Naive thymus-derived CD4-positive, alpha-beta T cell (primary cell): ENCODE measurements at places on chromosomes 6 and 20. TPM values are rescaled to one million over a fixed set of nuclear protein-coding genes. Genes with fewer than 3 reads are reported as not detected.

GRCh38 chr6:57074383-57074782, 15.6 kb upstream of the ZNF451 start:
- no peak overlapping the region for H3K4me3 ChIP-seq
- no peak for DNase-seq
- no peak overlapping the region for H3K27ac ChIP-seq
- no peaks in the 10 kb centered on the region for H3K27me3 ChIP-seq

- no peak for DNase-seq
- H3K27ac ChIP-seq, result no peak overlapping the region
- H3K27me3 ChIP-seq, result no peaks in the 10 kb centered on the region
- H3K36me3 ChIP-seq, result no peaks in the 10 kb centered on the region
These were observed 52.0 kb downstream of the HS3ST5 start for GRCh38 chr6:114290864-114291263.

DNA sequence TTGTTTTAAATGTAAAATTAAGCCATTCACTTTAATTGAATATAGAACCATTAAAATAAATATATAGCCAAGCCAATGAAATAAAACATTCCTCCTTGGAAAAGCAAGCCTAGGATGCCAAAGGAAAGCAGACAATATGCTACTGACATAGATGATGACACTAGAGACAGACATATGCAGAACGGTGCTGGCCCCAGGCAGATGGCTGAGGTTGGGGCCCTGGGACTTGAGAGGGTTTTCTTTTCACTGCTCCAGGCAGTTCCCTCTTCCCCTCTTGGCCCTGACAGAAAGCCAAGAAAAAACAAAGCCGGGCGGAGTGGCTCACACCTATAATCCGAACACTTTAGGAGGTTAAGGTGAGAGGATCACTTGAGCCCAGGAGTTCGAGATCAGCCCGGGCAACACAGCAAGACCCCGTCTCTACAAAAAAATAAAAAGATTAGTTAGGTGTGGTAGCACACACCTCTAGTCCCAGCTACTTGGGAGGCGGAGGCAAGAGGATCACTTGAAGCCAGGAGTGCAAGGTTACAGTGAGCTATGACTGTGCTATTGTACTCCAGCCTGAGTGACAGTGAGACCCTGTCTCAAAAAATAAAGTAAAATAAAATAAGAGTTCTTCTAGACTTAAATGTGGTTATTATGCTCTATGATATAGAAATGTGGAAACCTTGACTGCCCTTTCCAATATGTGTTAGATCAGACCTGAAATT, 31.2 kb downstream of the FASTKD5 start:
- H3K4me3 ChIP-seq, result no peak overlapping the region
- no peaks in the 10 kb centered on the region for H3K4me1 ChIP-seq
- no peaks in the 10 kb centered on the region for H3K27me3 ChIP-seq
- H3K27ac ChIP-seq, result no peak overlapping the region
- no peak for DNase-seq
- no peaks in the 10 kb centered on the region for H3K36me3 ChIP-seq

DNA sequence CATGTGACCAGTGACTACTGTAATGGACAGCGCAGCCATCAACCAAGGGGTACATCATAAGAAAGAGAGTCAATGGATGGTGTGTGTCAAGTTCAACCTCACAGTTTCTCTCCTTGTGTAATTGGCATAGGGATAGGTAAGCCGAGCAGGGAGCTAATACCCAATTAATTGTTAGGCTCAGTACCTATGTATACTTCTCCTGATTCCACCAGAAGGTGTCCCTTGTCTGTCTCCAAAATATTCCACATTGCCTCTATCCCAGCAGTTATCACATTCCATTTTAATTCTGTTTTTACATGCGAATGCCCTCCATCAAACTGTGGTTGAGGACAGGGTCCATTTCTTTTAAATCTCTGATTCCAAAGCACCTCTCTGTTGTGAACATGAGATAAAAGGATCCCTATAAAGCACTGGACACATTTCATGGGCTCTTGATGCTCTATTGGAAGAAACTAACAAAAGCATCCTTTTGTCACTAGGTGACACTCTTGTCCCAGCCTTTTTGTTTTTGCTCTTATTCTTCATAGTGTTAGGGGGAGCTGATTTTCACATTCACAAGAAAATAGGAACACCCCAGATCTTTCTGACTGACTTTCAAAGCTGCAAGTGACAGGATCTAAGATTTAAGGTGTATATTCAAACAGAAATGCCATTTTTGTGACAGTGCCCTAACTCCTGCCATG, 38.9 kb downstream of the FBXO9 start:
- H3K27ac ChIP-seq, result no peak overlapping the region
- H3K27me3 ChIP-seq, result no peaks in the 10 kb centered on the region
- no peaks in the 10 kb centered on the region for H3K4me1 ChIP-seq
- H3K36me3 ChIP-seq, result peaks cover 18% of the 10 kb centered on the region
- no peak overlapping the region for H3K4me3 ChIP-seq
- no peak for DNase-seq

- no peaks in the 10 kb centered on the region for H3K4me1 ChIP-seq
- no peak overlapping the region for H3K27ac ChIP-seq
- no peaks in the 10 kb centered on the region for H3K27me3 ChIP-seq
- H3K36me3 ChIP-seq, result no peaks in the 10 kb centered on the region
- no peak for DNase-seq
These were observed 27.7 kb upstream of the EDN1 start for GRCh38 chr6:12262236-12263061.

- H3K27me3 ChIP-seq, result no peaks in the 10 kb centered on the region
- no peak overlapping the region for H3K4me3 ChIP-seq
- H3K36me3 ChIP-seq, result no peaks in the 10 kb centered on the region
- H3K27ac ChIP-seq, result no peak overlapping the region
- no peaks in the 10 kb centered on the region for H3K4me1 ChIP-seq
These were observed 170.2 kb upstream of the PLN start for GRCh38 chr6:118377711-118378414.

NR2E1 gene
- total RNA-seq, result not detected

BPIFB1 gene
- not detected in 2 replicates for total RNA-seq

MYLK2 gene
- total RNA-seq, result not detected

CFB gene
- total RNA-seq, result not detected

LHFPL5 gene
- not detected for total RNA-seq
